ENCODE measurements at places on chromosomes 7 and 10. TPM values are rescaled to one million over a fixed set of nuclear protein-coding genes. Genes with fewer than 3 reads are reported as not detected.

STOX1 gene
- total RNA-seq = 0.87 TPM

NOS3 gene
- 9.3 TPM for total RNA-seq

SEC61A2 gene
- 11.3 TPM for total RNA-seq

RPEL1 gene
- total RNA-seq = not detected

SNX13 gene
- total RNA-seq = 25.5 TPM

FAM25A gene
- total RNA-seq = not detected

MKI67 gene
- 234 TPM for total RNA-seq

SCIN gene
- 0.64 TPM for total RNA-seq

PLEKHS1 gene
- 0.07 TPM for total RNA-seq

TMEM254 gene
- total RNA-seq = 11.3 TPM

TFPI2 gene
- total RNA-seq = not detected

- no peak for DNase-seq
- H3K4me3 ChIP-seq = no peak overlapping the region
- H3K4me1 ChIP-seq = no peaks in the 10 kb centered on the region
These were observed 111.1 kb upstream of the PALS2 start for GRCh38 chr7:24462117-24462516.

GRCh38 chr7:73526896-73527821, 5.1 kb upstream of the BAZ1B start:
- peaks cover under 1% of the 10 kb centered on the region for H3K36me3 ChIP-seq
- DNase-seq = peak; percentile 33
- H3K4me1 ChIP-seq = peaks cover 37% of the 10 kb centered on the region
- peak overlapping the region; percentile 90 for H3K27ac ChIP-seq

- no peaks in the 10 kb centered on the region for H3K27me3 ChIP-seq
- H3K4me3 ChIP-seq = no peak overlapping the region
- no peak for DNase-seq
- H3K4me1 ChIP-seq = peaks cover 24% of the 10 kb centered on the region
- H3K27ac ChIP-seq = no peak overlapping the region
These were observed 16.7 kb downstream of the INPP5A start for GRCh38 chr10:132554053-132554990.

DNA sequence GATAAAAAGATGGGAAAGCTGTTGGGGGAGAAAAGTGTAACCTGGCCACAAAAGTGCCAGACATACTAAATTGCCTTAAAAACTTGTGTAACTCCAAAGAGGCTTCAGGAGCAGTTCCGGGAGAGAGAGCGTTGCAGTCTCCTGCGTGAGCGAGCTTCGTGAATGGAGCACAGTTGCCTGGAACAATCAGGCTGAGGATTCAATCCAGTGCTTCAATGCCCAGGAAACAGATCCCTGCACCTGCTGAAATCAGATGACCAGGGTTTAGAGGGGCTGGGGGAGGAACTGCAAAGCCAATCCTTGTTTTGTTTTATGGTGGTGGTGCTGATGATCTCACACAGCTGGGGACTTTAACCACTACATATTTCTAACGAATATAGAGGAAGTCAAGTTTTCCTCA, 398.3 kb downstream of the DPP6 start:
- no peak overlapping the region for H3K27ac ChIP-seq
- DNase-seq = no peak
- no peak overlapping the region for H3K4me3 ChIP-seq

- peaks cover 9% of the 10 kb centered on the region for H3K36me3 ChIP-seq
- peaks cover 7% of the 10 kb centered on the region for H3K27me3 ChIP-seq
- H3K4me1 ChIP-seq = peaks cover 46% of the 10 kb centered on the region
These were observed 2.0 kb downstream of the FBXL15 start for GRCh38 chr10:102422545-102423129.

DNA sequence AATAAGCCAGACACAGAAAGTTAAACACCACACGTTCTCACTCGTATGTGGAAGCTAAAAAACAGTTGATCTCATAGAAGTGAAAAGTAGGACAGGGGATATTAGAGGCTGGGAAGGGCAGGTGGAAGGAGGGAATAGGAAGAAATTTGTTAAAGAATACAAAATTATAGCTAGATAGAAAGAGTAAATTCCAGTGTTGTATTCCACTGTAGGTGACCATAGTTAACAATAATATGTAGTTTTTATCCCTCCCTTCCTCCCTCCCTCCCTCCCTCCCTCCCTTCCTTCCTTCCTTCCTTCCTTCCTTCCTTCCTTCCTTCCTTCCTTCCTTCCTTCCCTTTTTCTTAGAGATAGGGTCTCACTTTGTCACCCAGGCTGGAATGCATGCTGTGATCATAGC, 19.9 kb upstream of the MEST start:
- H3K36me3 ChIP-seq = no peaks in the 10 kb centered on the region
- H3K4me1 ChIP-seq = peaks cover 10% of the 10 kb centered on the region
- no peak overlapping the region for H3K27ac ChIP-seq
- no peak overlapping the region for H3K4me3 ChIP-seq
- DNase-seq = no peak
- H3K27me3 ChIP-seq = peaks cover 2% of the 10 kb centered on the region

DNA sequence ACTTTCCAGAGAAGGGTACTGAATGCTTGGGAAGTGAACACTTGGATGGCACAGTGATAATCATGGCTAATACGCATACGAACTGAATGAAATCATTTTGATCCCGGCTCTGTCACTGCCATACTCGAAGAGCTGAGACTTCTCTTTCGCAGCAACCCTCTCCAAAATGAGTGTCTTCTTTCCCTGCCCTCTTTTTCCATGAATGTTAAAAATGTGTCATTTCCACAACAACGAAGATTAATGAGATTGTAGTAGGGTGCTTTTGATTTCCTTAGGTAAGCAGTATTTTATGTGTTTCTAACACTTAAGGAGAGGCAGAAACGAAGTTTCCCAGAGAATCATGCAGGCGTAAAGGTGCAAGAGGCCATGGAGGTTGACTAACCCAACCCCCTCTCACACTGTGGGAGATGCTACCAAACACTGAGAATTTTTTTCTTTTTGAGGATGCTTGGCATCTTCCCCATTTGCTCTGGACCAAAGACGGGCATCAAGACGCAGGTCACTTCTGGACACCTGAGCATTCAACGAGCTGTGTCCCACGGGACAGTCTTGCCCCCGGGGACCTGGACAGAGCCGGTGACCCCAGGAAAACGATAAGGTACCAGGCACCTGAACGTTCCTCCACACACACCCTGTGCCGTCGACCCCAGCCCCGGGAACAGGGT, 823 bp downstream of the COPG2 start:
- H3K27me3 ChIP-seq = peaks cover 5% of the 10 kb centered on the region
- DNase-seq = peak; percentile 22
- H3K27ac ChIP-seq = peak overlapping the region; percentile 55
- peaks cover 16% of the 10 kb centered on the region for H3K4me1 ChIP-seq
- H3K36me3 ChIP-seq = peaks cover 5% of the 10 kb centered on the region
- peak overlapping the region; percentile 77 for H3K4me3 ChIP-seq

DNA sequence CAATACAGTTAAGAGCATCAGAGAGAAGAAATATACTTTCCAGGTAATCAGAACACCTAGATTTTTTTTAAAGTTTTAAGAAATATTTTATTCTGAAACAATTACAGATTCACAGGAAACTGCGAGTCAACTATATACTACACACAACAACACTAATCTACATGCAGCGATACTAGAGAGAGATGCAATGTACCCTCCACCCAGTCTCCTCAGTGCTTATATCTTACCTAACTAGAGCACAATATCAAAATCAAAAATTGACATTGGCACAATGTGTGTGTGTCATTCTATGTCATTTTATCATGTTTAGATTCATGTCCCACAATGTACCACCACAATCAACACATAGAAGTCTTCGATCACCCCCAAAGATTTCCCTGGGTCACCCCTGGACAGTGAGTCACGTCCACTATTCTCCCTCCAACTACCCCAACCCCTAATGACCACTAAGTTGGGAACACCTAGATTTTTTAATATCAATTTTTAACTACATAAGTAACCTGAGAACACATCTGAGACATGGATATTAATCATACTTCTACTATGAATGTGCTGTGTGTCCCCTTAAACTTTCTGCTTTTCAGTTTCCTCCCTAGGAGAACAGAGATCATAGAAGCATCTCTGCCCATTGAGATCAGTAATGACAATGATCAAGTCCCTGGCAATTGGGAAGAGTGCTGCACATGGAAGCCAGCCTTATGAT, 86.5 kb downstream of the GSAP start:
- H3K4me1 ChIP-seq = peaks cover 58% of the 10 kb centered on the region
- no peak for DNase-seq
- H3K36me3 ChIP-seq = no peaks in the 10 kb centered on the region
- peak overlapping the region; percentile 73 for H3K27ac ChIP-seq
- H3K4me3 ChIP-seq = no peak overlapping the region

GRCh38 chr7:130959743-130960207, 225.8 kb upstream of the KLF14 start:
- peak overlapping the region; percentile 100 for H3K27ac ChIP-seq
- no peak overlapping the region for H3K4me3 ChIP-seq
- peaks cover 69% of the 10 kb centered on the region for H3K36me3 ChIP-seq
- H3K4me1 ChIP-seq = peaks cover 48% of the 10 kb centered on the region

- H3K27ac ChIP-seq = no peak overlapping the region
- no peaks in the 10 kb centered on the region for H3K27me3 ChIP-seq
- H3K4me3 ChIP-seq = no peak overlapping the region
- peaks cover 7% of the 10 kb centered on the region for H3K4me1 ChIP-seq
- peaks cover 80% of the 10 kb centered on the region for H3K36me3 ChIP-seq
These were observed 70.0 kb upstream of the GJD4 start for GRCh38 chr10:35535136-35535535.

GRCh38 chr10:34814223-34814912, 728 bp downstream of the PARD3 start:
- H3K27me3 ChIP-seq = peaks cover 54% of the 10 kb centered on the region
- peaks cover 12% of the 10 kb centered on the region for H3K4me1 ChIP-seq
- H3K36me3 ChIP-seq = no peaks in the 10 kb centered on the region
- no peak overlapping the region for H3K27ac ChIP-seq
- DNase-seq = peak; percentile 15

DNA sequence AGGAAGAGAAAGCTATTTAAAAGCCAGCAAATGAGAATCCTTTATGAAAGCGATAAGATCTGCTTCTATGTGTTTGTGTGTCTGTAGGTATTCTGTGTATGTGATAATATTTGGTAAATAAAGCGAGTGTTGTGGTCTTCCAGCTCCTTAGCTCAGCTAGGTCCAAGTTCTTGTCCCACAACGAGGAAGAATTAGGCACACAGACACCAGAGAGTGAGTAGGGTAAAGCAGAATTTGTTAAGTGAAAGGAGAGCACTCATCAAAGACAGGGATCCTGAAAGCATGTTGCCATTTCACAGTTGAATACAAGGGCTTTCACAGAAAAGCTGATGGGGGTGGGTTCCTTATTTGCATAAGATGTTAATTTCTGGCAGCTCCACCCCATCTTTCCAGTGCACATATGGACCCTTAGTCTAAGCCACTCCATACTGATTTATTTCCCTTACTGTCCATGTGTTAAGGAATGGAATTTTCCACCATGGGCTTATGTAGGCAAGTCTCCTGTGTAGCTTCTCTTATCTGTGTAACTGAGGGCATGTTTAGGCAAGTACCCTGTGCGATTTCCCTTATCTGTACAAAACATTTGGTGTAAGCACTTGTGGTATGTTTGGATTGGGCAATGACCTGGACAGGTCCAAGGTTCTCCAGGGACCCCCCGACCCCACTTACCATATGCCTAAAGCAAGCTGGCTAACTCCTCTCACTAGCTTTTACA, 165.9 kb upstream of the VIPR2 start:
- no peaks in the 10 kb centered on the region for H3K36me3 ChIP-seq
- no peak overlapping the region for H3K27ac ChIP-seq
- no peak overlapping the region for H3K4me3 ChIP-seq
- peaks cover 12% of the 10 kb centered on the region for H3K27me3 ChIP-seq
- no peaks in the 10 kb centered on the region for H3K4me1 ChIP-seq

GRCh38 chr7:77330169-77330882, 85.8 kb downstream of the GSAP start:
- H3K36me3 ChIP-seq = no peaks in the 10 kb centered on the region
- no peaks in the 10 kb centered on the region for H3K27me3 ChIP-seq
- H3K4me1 ChIP-seq = peaks cover 58% of the 10 kb centered on the region
- H3K4me3 ChIP-seq = peak overlapping the region; percentile 11
- peak; percentile 25 for DNase-seq
